ENCODE measurements at places on chromosomes 7 and 10. TPM values are rescaled to one million over a fixed set of nuclear protein-coding genes. Genes with fewer than 3 reads are reported as not detected.

- DNase-seq = no peak
Measured at GRCh38 chr7:44143646-44144250, 2.6 kb upstream of the MYL7 start.

RPEL1 gene
- total RNA-seq = 0.57 TPM

DNA sequence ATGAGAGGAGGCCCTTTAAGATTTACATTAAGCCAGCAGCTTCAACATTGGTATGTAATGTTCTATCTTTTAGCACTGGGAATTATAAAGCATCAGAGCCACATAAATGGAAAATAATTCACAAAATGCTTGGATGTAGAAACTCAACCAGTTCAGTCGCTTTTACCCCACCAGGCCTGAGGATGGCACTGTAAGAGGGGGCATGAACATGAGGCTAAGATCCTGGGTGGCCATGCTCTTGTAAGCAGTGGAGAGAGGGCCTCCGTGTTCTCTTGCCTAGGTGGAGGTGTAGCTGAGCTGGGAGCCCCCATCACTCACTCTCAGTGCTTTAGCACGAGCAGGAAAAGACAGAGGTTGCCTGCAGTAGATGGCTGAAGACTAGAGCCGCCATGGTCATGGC, 238.8 kb downstream of the FANK1 start:
- no peak for DNase-seq

DNA sequence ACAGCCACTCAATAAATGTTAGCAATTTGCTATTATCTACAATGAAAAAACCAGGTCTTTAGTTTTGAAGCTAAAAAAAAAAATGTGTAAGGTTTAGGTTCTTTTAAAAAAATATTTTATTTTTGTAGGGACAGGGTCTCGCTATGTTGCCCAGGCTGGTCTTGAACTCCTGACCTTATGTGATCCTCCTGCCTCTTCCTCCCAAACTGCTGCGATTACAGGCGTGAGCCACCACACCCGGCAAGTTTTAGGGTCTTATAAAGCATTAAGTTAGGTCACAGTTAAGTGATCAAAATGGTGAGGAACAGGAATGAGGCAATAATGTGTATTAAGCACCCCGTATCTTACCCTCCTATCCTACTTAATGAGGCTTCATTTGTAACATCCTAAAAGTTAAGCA, 774 bp downstream of the SEM1 start:
- no peak for DNase-seq

GRCh38 chr10:58700591-58700990, 187.9 kb downstream of the BICC1 start:
- no peak for DNase-seq

DNA sequence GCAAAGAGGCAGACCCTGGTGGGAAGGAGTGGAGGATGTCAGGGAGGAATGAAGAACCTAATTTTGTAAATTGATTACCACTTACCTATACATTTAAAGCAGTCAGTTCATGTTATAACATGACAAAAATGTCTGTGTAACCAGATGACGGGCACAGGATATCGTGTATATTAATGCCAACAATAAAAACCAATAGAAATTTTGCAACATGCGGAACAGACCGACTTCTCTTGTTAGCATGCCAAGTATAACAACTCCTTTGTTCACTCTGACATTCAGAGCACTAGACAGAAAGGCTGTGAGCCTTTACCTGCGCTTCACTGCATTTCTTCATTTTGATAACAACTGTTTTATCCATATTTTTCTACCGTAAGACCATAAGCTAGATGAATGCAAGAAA, 29.9 kb downstream of the CDK6 start:
- DNase-seq = no peak

DNA sequence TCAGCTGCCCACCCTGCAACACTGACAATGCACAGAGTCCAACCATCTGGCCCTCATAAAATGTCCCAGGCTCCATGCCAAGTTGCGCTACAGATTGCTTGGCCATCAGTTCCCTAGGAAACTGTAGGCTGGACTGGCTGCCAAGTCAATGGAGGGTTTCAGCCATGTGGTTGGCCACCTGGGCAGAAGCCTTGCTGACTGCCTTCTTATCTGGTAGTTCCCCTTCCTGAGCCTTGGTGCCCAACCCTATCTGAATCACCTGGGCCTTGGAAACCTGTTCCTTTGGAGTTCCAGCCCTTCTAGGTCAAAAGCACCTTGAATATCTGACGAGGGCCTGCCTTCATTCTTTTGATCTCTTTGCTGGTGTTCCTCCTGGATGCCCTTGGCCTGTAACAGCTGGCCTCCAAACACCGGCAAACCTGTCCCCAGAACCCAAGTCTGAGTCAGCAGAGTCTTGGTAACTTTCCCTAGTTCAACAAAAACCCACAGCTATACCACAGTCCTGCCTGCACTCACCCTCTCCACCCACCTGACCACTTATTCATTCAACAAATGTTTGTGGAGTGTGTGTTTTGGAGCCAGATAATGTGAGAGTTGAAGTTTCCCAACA, 37.4 kb upstream of the KDM7A start:
- no peak for DNase-seq

DNA sequence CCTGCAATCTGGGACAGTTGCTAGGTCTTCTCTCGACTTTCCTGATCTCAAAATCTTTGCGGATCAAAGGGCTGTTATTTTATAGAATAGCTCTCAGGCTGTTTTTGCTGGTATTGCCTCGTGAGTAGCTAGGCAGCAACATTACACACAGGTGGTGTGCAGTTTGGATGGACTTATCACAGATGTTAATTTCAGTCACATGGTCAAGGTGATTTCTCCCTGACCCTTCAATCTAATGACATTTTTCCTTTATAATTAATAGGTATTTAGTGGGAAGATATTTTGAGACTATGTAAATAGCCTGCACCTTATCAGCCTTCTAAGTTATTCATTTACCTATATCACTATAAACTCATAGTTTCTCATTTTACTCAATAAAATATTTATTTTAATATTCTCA, 309.6 kb upstream of the PRKCQ start:
- no peak for DNase-seq

GRCh38 chr10:5477948-5478693, 21.2 kb downstream of the CALML5 start:
- DNase-seq = no peak

CUL2 gene
- total RNA-seq = 35.6 TPM

- no peak for DNase-seq
Measured at GRCh38 chr7:125462615-125463014, 533.0 kb upstream of the POT1 start.

DNA sequence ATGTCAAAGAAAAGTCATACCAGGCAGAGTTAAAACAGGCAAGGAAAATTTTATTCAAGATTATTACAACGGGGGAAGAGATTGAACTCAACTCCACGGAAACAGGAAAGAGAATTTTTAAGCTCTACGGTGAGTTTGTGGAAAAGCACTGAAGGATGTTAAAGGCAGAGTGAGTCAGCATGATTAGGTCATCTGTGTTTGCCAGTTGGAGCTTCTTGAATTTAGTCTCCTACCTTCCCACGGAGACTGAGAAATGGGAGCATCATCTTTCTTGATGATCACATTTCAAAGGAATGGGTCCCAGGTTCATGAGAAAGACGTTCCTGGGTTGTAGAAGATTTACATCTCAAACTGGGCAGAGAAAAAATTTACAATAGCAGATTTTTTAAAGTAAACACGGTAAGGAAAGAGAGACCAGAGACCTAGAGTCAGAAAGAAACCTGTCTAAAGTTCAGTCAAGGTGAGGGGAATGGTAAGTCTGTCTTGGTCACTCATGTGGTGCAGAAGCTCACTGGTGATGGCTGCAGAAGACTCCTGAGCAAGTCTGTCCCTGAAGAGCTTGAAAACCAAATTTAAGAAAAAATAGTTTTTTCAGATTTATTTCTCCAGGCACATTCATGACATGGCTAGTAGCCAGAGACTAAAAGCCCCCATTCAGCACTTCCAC, 516.9 kb upstream of the LRRN3 start:
- no peak for DNase-seq

CHCHD1 gene
- 39.2 TPM for total RNA-seq

SCART1 gene
- 2.2 TPM for total RNA-seq

DNA sequence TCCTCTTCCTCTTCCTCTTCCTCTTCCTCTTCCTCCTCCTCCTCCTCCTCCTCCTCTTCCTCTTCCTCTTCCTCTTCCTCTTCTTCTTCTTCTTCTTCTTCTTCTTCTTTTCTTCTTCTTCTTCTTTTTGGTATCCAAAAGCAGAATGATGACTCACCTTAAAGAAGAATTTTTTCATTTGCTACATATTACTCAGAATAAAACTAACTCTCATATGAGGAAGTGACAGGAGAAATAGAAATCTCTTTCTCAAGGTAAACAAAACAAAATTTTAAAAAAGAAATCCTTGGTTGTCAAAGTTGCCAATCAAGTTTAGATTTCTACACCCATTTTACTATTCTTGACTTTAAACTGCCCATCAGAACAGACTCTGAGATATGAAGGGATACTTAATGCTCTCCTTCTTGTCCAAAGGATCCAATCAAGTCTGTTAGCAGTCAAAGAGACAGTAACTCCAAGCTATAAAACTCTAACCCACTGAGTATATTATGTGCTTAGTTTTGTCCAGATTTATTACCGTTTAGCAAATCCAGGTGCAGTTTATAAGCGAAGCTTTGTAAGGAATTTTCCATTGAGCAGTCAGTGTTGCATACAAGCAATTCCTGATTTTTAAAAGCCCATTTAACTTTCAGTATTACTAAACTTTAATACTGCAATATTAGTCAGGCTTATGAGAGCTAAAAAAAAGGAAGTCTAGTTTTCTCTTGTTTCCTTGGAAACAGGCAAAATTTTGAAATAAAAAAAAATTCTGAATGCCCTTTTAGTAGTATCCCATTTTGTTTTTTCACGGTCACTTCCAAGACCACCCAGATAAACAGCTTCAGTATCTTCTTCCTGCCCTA, 43.1 kb upstream of the SNX13 start:
- DNase-seq = no peak

SLC39A12 gene
- not detected for total RNA-seq

GRCh38 chr10:113207924-113208323, 257.9 kb downstream of the TCF7L2 start:
- DNase-seq = no peak

DNA sequence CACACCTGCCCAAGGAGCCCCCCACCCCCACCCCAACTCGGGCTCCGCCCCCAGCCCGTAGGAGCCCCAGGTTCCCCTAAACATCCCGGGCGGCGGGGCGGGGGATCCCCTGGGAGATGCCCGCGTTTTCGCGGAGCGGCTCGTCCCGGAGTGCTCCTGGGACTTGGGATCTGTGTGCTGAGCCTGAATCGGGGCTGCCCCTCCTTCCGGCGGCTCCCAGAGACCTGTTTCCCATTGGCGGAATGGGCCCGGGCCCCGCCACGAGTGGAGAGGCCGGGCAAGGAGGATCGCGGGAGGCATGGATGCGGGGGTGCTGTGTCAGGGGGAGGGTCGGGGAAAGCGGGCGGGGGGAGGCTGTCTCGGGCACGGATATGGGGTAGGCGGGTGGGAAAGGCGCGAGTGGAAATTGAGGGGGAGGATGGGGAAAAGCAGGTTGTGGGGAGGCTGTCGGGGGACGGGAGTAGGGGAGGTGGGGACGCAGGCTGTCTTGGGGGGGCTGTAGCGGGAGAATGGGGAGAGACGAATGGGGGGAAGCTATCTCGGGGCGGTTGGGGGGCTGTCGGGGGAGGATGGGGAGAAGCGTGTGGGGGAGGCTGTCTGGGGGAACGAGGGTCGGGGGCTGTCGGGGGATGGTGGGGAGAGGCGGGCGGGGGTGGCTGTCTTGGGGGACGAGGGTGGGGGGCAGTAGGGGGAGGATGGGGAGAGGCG, 572 bp upstream of the BHLHA15 start:
- DNase-seq = no peak

DNA sequence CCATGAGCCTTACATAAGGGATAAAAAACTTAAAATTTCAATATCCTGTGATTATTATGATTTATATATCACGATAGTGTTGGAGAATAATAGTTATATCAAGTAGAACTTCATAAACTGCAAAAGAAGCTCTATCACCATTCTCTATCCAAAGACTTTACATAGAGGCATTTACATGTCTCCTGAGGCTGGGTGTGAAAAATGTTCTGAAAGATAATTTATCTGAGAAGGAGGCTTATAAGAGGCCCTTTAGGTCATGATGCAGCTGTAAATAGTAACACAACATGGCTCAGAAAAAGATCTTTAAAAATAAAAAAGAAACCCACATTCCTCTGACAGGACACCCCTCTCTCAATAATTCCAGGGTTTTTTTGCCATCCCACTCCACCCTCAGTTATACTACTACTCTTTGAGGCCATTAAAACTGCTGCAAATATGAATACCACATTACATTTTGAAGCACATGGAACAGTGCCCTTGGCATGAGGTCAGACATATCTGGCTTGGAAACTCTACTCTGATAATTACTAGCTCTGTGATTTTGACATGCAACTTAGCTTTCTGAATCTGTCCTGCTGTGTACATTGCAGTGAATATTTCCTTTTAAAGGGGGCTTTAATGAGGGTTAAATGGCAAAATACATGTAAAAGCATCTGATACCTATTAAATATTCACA, 55.5 kb downstream of the SLC16A12 start:
- DNase-seq = no peak

AASS gene
- total RNA-seq = 18.7 TPM

Data from Calu3 (cell line).